ENCODE measurements at places on chromosomes 12 and 14. TPM values are rescaled to one million over a fixed set of nuclear protein-coding genes. Genes with fewer than 3 reads are reported as not detected.

The TNS2 gene
- 4.4 TPM for total RNA-seq

- DNase-seq = no peak
- no peaks in the 10 kb centered on the region for H3K27me3 ChIP-seq
- no peak overlapping the region for H3K4me3 ChIP-seq
- no peaks in the 10 kb centered on the region for H3K36me3 ChIP-seq
Observed at GRCh38 chr14:39991041-39991440, 558.8 kb upstream of the FBXO33 start.

GRCh38 chr12:101863981-101864380 is 13.4 kb upstream of the DRAM1 start:
- H3K27ac ChIP-seq = no peak overlapping the region
- H3K27me3 ChIP-seq = no peaks in the 10 kb centered on the region
- no peak overlapping the region for H3K4me3 ChIP-seq
- H3K36me3 ChIP-seq = no peaks in the 10 kb centered on the region
- H3K4me1 ChIP-seq = no peaks in the 10 kb centered on the region

DNA sequence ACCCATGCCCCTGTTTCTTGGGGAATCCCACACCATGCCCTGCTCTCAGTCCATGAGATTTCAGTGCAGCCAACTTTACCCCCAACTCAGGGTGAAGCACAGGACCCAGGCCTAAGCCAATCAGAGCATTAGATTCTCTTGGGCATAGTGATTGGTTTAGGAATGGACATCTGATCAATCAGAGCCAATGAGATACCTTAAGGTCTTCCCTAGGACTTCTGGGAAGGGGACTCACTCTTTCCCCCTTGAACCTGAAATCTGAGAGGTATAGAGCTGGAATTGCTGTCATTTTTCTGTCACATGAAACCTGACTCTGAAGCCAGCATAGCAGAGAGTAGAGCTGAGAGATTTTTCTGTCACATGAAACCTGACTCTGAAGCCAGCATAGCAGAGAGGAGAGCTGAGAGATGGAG is 127.1 kb downstream of the ZFP36L1 start:
- H3K4me3 ChIP-seq = no peak overlapping the region
- no peak for DNase-seq

DNA sequence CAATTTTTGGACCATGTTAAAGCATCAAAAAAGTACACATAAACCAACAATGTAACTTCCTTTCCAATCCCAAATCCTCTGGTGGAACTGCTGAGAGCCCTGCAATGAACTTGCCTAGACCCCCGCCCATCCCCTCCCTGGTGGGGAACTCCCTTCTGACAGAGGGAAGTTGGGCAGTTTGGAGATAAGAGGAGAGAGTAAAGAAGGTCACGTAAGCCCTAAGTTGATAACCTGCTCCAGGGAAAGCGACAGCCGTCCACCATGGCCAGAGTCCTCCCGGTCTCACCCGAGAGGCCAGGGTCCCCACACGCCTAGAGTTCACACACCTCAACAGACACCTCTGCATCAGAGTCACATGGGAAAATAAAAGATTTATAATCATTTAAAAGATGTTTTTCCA is 138.7 kb downstream of the EGLN3 start:
- no peak overlapping the region for H3K4me3 ChIP-seq
- no peaks in the 10 kb centered on the region for H3K36me3 ChIP-seq

All from naive thymus-derived CD4-positive, alpha-beta T cell (primary cell).